ENCODE measurements at places on chromosomes 12 and 14. TPM values are rescaled to one million over a fixed set of nuclear protein-coding genes. Genes with fewer than 3 reads are reported as not detected.

Gene BHLHE41
- total RNA-seq: 6.0 TPM

Gene HOTAIR
- not detected for total RNA-seq

Gene MUCL1
- not detected for total RNA-seq

Gene RIMBP2
- total RNA-seq: 0.92 TPM

Gene PRPH
- total RNA-seq: not detected

Gene MMP19
- total RNA-seq: 17.8 TPM

Gene SYNE3
- total RNA-seq: 21.4 TPM

Gene SERPINA12
- total RNA-seq: not detected

Gene CFAP54
- total RNA-seq: 0.15 TPM

Gene IAPP
- not detected for total RNA-seq

DNA sequence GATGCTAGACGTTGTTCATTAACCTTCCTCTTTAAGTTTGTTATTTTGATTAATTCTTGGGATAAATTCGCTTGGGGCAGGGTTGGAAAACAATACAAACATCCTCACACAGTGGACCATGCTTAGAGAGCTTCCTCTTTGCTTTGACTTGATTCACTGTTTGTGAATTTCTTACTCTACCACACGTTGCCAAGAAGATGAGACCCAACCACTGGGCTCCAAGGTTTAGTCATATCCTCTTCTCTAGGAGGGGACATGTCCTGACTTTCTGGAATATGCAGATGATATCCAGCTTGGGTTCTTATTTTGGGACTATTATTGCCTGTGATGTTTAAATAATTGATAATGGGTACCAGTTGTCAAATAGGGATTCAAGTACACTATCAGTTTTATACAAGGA lies 428.2 kb downstream of the ATP23 start:
- H3K27ac ChIP-seq: no peak overlapping the region
- H3K36me3 ChIP-seq: no peaks in the 10 kb centered on the region
- peaks cover 20% of the 10 kb centered on the region for H3K4me1 ChIP-seq

GRCh38 chr12:42267413-42268190 lies 29.6 kb upstream of the YAF2 start:
- peaks cover 2% of the 10 kb centered on the region for H3K27me3 ChIP-seq
- DNase-seq: no peak
- H3K4me1 ChIP-seq: peaks cover under 1% of the 10 kb centered on the region
- H3K36me3 ChIP-seq: no peaks in the 10 kb centered on the region

- no peak for DNase-seq
- no peaks in the 10 kb centered on the region for H3K36me3 ChIP-seq
- peaks cover 5% of the 10 kb centered on the region for H3K4me1 ChIP-seq
- H3K4me3 ChIP-seq: no peak overlapping the region
- H3K27ac ChIP-seq: no peak overlapping the region
Measured at GRCh38 chr14:83172363-83172762, 1638.7 kb upstream of the SEL1L start.

GRCh38 chr12:26461776-26462175 lies 266.4 kb downstream of the SSPN start:
- H3K27ac ChIP-seq: no peak overlapping the region
- H3K4me3 ChIP-seq: no peak overlapping the region
- no peaks in the 10 kb centered on the region for H3K4me1 ChIP-seq
- H3K27me3 ChIP-seq: no peaks in the 10 kb centered on the region
- peaks cover 9% of the 10 kb centered on the region for H3K36me3 ChIP-seq

- no peaks in the 10 kb centered on the region for H3K4me1 ChIP-seq
- H3K4me3 ChIP-seq: no peak overlapping the region
- peaks cover 7% of the 10 kb centered on the region for H3K27me3 ChIP-seq
- H3K27ac ChIP-seq: no peak overlapping the region
- no peaks in the 10 kb centered on the region for H3K36me3 ChIP-seq
Measured at GRCh38 chr14:103867523-103867953, 20.2 kb upstream of the PPP1R13B start.

DNA sequence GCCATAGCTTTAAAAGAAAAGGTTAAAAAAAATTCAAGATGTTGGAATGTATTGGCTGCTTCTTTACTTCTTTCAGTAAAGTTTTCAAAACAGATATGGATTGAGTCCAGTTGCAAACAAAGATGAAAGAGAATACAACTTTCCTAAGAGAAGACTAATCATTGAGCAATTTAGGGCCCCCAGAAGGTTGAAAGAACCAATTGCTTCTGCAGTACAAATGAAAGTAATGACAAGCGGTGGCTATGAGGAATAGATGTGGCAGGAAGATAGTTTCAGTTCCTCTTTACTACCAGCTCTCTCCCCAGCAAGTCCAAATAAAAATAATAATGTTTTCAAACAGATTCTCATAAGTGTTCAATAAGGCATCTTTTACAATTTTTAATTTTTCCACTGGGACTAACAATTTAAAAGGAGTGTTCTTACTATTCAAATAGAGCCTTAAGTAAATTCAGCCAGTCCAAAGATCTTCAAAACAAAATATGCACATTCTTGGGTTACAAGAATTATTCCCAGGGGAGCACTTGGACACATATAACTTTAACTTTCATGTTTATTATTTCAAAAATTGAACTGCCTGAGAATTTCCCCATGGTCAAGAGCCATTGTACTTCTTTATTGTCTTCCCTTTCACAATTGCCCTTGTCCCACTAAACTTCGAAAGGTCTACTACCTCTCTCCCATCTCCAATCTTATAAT lies 62.3 kb upstream of the PPP1R12A start:
- peaks cover 11% of the 10 kb centered on the region for H3K4me1 ChIP-seq
- no peak overlapping the region for H3K27ac ChIP-seq
- no peak for DNase-seq
- no peaks in the 10 kb centered on the region for H3K27me3 ChIP-seq

DNA sequence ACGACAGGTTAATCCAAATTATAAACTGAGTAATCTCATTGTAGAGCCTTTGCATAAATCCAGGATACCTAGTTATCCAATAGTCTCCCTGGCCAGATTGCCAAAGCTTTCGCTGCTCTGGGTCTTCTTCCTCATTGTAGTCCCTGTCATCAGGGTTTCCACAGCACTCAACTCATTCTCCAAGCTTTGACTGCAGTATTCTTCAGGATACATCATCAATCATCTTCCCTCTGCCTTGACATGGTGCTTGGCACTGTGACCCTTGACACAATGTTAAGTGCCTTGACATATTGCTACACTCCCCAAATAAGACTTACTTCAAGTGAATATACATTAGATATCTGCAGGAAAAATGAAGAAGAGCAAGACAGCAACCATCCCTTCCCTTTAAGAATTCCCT lies 60.1 kb upstream of the RESF1 start:
- no peak for DNase-seq
- H3K4me3 ChIP-seq: no peak overlapping the region
- H3K4me1 ChIP-seq: peaks cover 12% of the 10 kb centered on the region
- H3K27ac ChIP-seq: no peak overlapping the region
- peaks cover 2% of the 10 kb centered on the region for H3K27me3 ChIP-seq

- H3K4me3 ChIP-seq: no peak overlapping the region
- peaks cover 10% of the 10 kb centered on the region for H3K36me3 ChIP-seq
- H3K27ac ChIP-seq: no peak overlapping the region
- H3K4me1 ChIP-seq: peaks cover 13% of the 10 kb centered on the region
- peaks cover 12% of the 10 kb centered on the region for H3K27me3 ChIP-seq
Measured at GRCh38 chr14:21169573-21169972, 13.7 kb upstream of the OR5AU1 start.

- peak overlapping the region; percentile 88 for H3K27ac ChIP-seq
- H3K4me3 ChIP-seq: no peak overlapping the region
- peaks cover 44% of the 10 kb centered on the region for H3K4me1 ChIP-seq
- no peak for DNase-seq
Measured at GRCh38 chr14:55448141-55448614, 7.8 kb upstream of the TBPL2 start.

- no peak overlapping the region for H3K4me3 ChIP-seq
- H3K36me3 ChIP-seq: peaks cover 2% of the 10 kb centered on the region
- no peak for DNase-seq
- H3K4me1 ChIP-seq: peaks cover 5% of the 10 kb centered on the region
Measured at GRCh38 chr12:83850531-83850930, 1062.1 kb downstream of the SLC6A15 start.

DNA sequence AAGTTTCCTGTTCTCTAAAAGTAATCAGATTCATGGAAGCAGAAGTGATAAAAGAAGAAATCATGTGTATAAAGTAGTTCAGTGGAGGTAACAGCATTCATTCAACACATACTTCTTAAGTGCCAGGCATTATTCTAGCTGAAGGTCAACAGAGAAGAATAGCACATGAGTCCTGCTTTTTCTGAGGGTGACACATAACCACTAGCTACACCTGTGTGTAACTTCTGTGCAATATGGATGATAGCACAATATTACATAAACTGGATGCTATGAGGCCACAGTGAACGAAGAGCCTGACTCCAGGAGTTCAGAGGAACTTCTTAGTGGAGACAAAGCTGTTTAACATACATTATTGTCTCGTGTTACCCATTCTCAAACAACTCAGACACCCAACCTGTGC lies 114.3 kb upstream of the PCED1B start:
- no peak overlapping the region for H3K4me3 ChIP-seq
- H3K4me1 ChIP-seq: peaks cover 17% of the 10 kb centered on the region
- no peak overlapping the region for H3K27ac ChIP-seq
- no peaks in the 10 kb centered on the region for H3K36me3 ChIP-seq
- no peaks in the 10 kb centered on the region for H3K27me3 ChIP-seq

DNA sequence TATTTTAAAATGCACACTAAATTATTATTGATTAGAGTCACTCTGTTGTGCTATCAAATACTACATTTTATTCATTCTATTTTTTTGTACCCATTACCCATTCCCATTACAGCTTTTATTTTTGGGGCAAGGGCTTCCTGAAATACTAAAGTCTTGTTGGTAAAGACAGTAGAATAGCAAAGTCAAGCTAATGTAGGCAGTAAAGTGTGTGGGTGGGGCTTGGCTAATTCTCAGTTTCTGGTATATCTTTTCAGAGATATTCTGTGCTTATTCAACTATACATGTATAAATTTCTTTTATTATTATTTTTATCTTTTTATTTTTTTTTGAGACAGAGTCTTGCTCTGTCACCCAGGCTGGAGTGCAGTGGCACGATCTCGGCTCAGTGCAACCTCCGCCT lies 22.3 kb upstream of the PHC1 start:
- H3K36me3 ChIP-seq: no peaks in the 10 kb centered on the region
- H3K4me1 ChIP-seq: peaks cover 3% of the 10 kb centered on the region
- H3K4me3 ChIP-seq: no peak overlapping the region
- no peak overlapping the region for H3K27ac ChIP-seq

DNA sequence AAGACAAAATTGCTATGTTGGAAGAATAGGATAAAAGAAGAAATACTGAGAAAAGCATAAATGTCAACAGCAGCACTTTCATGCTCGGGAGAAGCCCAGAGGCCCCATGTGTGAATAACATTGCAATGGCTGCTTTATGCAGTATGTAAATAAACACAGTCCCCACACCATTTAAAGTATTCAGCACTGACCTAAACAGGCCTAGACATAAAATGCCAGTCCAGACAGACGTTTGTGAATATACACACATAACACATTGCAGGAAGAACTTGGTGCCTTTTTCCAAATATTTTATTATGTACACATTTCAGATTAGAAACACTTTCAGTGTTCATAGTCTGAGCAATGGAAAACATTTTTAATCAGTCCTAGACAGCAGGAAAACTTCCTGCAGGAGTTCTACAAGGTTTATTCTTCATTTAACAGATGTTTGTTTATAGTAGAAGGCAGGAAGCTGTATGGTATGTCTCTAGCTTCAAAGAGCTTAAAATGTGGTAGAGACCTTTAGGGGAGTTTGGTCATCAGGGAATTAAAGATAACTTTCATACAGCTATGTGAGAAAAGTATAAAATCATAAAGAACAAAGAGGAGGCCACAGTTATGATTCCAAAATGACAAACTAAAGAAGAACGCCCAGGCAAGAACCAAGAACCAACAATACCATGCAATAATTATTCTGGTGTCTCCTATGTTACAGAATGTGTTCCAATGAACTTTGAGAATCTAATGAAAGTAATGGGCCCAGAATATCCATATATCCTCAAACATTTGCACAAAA lies 30.6 kb upstream of the SLC38A2 start:
- H3K4me3 ChIP-seq: no peak overlapping the region
- H3K4me1 ChIP-seq: peaks cover 68% of the 10 kb centered on the region
- H3K27ac ChIP-seq: peak overlapping the region; percentile 74
- no peaks in the 10 kb centered on the region for H3K27me3 ChIP-seq
- no peaks in the 10 kb centered on the region for H3K36me3 ChIP-seq

- DNase-seq: no peak
- no peaks in the 10 kb centered on the region for H3K4me1 ChIP-seq
- no peak overlapping the region for H3K4me3 ChIP-seq
Measured at GRCh38 chr14:76293221-76293620, 82.7 kb upstream of the ESRRB start.

GRCh38 chr14:101426466-101426865 lies 134.8 kb upstream of the DIO3 start:
- peaks cover 47% of the 10 kb centered on the region for H3K27me3 ChIP-seq
- no peak overlapping the region for H3K27ac ChIP-seq
- no peak for DNase-seq
- no peaks in the 10 kb centered on the region for H3K4me1 ChIP-seq
- H3K36me3 ChIP-seq: peaks cover 2% of the 10 kb centered on the region

DNA sequence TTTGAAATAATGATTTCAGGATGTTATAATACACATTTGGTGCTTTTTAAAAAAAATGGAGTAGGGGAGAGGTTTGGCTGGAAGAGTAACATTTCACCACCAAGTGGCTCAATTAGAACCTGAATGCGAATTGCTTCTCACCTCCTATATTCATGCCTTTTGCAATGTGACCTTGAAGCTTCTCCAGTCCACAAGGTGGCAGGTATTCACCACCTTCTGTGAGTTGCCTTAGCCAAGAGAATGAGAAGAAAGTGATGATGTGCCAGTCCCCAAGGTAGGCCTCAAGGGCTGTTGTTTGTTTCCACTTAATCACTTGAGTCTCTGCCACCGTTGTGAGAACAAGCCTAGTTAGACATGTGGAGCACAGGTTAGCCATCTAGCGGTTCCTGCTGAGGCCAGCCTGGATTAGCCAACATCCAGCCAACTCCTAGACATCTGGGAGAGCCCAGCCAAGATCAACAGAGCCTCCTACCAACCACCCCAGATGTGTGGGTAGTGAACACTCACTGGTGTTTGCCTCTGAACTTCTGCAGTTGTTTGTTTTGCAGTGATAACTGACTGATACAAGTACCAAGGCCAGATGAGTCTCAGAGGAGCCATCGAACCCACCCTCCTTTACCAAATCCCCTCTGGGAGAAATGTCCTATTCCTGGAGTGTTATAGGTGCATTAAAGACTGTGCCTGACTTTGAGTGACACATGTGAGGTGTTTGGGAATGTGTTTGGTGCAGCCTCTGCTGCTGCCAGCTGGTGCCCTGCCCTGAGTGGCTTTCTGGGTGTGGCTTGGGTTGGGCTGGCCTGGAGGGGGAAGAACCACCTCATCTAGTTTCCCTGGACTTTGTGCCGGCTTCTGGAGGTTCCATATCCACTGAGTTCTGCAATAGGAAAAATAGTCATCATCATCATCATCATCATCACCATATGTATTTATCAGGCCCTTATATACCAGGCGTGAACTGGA lies 132.5 kb upstream of the RFLNA start:
- no peak for DNase-seq
- H3K27me3 ChIP-seq: peaks cover 5% of the 10 kb centered on the region
- H3K27ac ChIP-seq: no peak overlapping the region
- peaks cover 14% of the 10 kb centered on the region for H3K4me1 ChIP-seq
- H3K4me3 ChIP-seq: no peak overlapping the region

- no peak overlapping the region for H3K4me3 ChIP-seq
- no peak overlapping the region for H3K27ac ChIP-seq
- H3K4me1 ChIP-seq: peaks cover 3% of the 10 kb centered on the region
- no peak for DNase-seq
Measured at GRCh38 chr12:117986705-117987469, 18.1 kb upstream of the KSR2 start.

- no peak for DNase-seq
- no peaks in the 10 kb centered on the region for H3K36me3 ChIP-seq
Measured at GRCh38 chr14:78902010-78902623, 731.9 kb downstream of the NRXN3 start.
